Activated T-cell treated with anti-CD3 and anti-CD28 coated beads, Interleukin-2, amount 50 U/mL, for 24 hours (primary cell): ENCODE measurements at places on chromosomes 3 and 15.

DNA sequence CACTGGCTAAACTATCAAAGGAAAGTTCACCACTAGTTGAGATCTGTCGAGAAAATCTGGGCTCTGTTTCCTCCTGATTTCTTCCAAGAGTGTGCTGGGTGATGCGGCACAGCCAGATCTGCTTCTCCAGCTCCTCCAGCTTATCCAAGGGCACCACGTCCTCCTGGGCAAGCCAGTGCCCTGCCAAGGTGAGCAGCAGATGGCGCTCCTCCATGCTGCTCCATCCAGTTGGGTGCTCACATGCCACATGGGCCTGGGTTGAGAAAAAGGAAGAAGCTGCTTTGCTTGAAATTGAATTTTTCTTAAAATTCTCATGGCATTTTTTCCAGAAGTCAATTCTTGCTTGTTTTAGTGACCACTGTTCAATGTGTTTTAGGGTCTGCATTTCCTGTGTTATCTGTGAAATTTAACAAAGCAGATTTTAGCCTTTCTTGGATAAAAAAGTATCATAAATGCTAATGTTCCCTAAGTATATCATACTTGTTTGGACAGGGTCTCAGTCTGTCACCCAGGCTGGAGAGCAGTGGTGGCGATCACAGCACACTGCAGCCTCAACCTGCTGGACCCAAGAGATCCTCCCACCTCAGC lies 47.3 kb downstream of the EIF3J start:
- H3K27ac ChIP-seq: peak overlapping the region; percentile 76
- peak; percentile 68 for DNase-seq
- H3K4me3 ChIP-seq: no peak overlapping the region
- H3K36me3 ChIP-seq: peaks cover 88% of the 10 kb centered on the region
- H3K4me1 ChIP-seq: peaks cover 13% of the 10 kb centered on the region

GRCh38 chr3:45026038-45026437 lies at the start of gene CLEC3B:
CLEC3B (plus strand) TSS chr3:45026303; CDS start chr3:45026363, 60 bp downstream.
- peaks cover 2% of the 10 kb centered on the region for H3K4me1 ChIP-seq
- H3K36me3 ChIP-seq: no peaks in the 10 kb centered on the region
- no peak within 1 kb of the TSS for H3K4me3 ChIP-seq
- no peak within 1 kb of the TSS for H3K27ac ChIP-seq

- H3K27ac ChIP-seq: no peak overlapping the region
- H3K4me1 ChIP-seq: no peaks in the 10 kb centered on the region
- no peak for DNase-seq
- H3K4me3 ChIP-seq: no peak overlapping the region
- H3K36me3 ChIP-seq: peaks cover 47% of the 10 kb centered on the region
Measured at GRCh38 chr3:190642016-190642415, 128.1 kb downstream of the IL1RAP start.

GRCh38 chr3:74080056-74080461 lies 455.3 kb upstream of the PDZRN3 start:
- H3K27ac ChIP-seq: no peak overlapping the region
- DNase-seq: no peak
- no peaks in the 10 kb centered on the region for H3K4me1 ChIP-seq

DNA sequence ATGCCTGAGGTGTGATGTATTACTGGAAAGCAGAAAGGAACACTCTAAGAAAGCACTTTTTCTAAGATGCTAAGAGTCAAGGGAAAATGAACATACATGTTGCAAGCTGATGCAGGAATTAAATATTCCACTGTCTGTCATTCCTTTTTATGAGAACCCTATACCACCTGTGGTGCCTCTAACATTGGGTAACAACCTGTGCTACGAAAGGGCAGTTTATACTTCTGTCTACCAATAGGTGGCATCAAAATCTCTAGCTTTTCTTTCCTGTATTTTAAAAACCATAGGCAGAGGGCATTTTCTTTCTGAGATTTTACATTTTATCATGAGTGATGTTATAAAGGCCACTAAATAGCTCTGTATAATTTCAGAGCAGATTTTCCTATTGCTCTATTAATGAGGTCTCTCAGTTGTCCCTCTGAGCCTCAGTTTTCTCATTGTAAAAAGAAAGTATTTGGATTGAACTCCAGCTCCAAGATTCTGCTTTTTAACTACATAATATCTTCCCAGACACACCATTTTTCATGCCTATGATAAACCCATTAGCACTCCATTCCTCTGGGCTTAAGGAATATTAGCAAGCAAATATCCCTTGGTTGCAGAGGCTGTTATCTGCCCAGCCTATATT lies 3.5 kb upstream of the CPNE4 start:
- no peak overlapping the region for H3K27ac ChIP-seq
- H3K27me3 ChIP-seq: peaks cover 71% of the 10 kb centered on the region
- DNase-seq: no peak
- no peaks in the 10 kb centered on the region for H3K36me3 ChIP-seq

GRCh38 chr15:33008284-33008995 lies 186.1 kb downstream of the FMN1 start:
- peak overlapping the region; percentile 8 for H3K27ac ChIP-seq
- H3K4me1 ChIP-seq: peaks cover 46% of the 10 kb centered on the region

GRCh38 chr3:172461530-172462138 lies 13.4 kb upstream of the GHSR start:
- H3K36me3 ChIP-seq: no peaks in the 10 kb centered on the region
- no peak overlapping the region for H3K27ac ChIP-seq
- no peak overlapping the region for H3K4me3 ChIP-seq
- peaks cover 2% of the 10 kb centered on the region for H3K27me3 ChIP-seq
- no peak for DNase-seq
- no peaks in the 10 kb centered on the region for H3K4me1 ChIP-seq

DNA sequence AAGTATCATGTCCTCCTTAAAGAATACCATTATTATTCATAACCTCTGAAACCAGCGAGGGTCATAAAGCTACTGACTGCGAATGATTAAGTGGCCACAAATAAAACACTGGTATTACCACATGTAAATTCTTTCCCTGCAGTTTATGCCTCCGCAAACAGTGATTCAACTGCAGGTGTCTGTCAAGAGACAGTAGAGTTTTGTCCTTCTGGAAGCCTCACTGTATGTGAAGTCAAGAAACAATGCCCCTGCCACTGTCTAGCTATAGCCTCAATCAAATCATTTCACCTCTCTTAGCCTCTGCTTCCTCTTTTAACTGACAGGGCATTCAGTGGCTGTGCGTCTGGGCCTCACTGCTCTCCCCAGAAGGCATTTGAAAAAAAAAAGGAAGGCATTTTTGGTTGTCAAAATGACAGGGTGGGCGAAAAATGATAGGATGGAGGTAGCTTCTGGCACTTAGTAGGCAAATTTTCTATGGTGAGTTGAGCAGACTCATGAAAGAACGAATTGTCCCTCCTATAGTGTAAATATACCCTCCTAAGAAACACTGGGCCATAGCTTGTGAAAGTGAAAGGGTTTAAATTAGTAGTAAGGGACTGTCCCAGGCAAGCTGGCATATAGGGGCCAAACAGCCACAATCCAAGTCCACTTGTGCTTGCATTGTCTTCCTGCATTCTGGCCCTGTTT lies 66.7 kb downstream of the FILIP1L start:
- H3K27ac ChIP-seq: peak overlapping the region; percentile 48
- peaks cover 5% of the 10 kb centered on the region for H3K36me3 ChIP-seq
- H3K4me1 ChIP-seq: peaks cover 18% of the 10 kb centered on the region
- no peak for DNase-seq
- peak overlapping the region; percentile 5 for H3K4me3 ChIP-seq

- peaks cover 74% of the 10 kb centered on the region for H3K36me3 ChIP-seq
- peak overlapping the region; percentile 97 for H3K27ac ChIP-seq
- peak overlapping the region; percentile 82 for H3K4me3 ChIP-seq
- H3K4me1 ChIP-seq: peaks cover 86% of the 10 kb centered on the region
- no peak for DNase-seq
Measured at GRCh38 chr15:85690561-85691231, 104.0 kb downstream of the KLHL25 start.

DNA sequence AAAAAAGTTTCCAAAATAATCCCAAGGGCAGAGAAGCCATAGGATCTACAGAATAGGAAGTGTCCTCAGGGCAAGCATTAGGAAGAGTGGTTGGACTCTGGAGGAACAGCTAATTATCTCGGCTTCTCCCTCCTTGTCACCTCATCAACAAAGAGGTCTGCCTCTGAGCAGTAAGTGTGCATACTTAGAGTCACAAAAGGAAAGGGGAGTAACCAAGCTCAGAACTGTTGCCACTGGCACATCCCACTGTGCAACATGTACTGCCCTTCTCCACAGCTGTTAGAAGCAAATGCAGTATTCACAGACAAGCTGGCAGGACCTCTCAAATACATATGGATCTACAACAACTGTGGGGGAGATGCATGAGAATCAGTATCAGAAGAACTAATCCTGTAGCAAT lies 31.5 kb downstream of the NGLY1 start:
- H3K27me3 ChIP-seq: no peaks in the 10 kb centered on the region
- no peak for DNase-seq
- peaks cover 85% of the 10 kb centered on the region for H3K36me3 ChIP-seq
- H3K4me3 ChIP-seq: no peak overlapping the region
- no peak overlapping the region for H3K27ac ChIP-seq

GRCh38 chr3:88595026-88595425 lies 445.3 kb downstream of the C3orf38 start:
- H3K4me3 ChIP-seq: no peak overlapping the region
- H3K4me1 ChIP-seq: no peaks in the 10 kb centered on the region
- H3K27me3 ChIP-seq: no peaks in the 10 kb centered on the region
- no peaks in the 10 kb centered on the region for H3K36me3 ChIP-seq
- no peak overlapping the region for H3K27ac ChIP-seq

DNA sequence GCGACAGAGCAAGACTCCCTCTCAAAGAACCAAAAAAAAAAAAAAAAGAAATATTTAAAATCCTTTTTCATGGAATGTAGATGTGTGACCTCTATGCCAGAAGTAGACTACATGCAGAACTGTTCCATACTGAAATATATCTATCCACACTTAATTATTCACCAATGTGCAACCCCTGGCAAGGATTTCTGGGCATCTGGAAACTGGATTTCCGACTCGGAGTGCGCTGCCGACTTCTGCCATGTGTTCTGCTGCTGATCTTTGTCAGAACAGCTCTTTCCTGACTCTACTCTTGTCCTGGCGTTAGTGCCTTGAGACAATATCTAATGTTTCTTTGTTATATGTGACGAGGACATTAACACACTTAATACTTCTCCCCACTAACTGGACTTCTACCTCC lies 11.7 kb downstream of the LIPH start:
- peaks cover 10% of the 10 kb centered on the region for H3K4me1 ChIP-seq

DNA sequence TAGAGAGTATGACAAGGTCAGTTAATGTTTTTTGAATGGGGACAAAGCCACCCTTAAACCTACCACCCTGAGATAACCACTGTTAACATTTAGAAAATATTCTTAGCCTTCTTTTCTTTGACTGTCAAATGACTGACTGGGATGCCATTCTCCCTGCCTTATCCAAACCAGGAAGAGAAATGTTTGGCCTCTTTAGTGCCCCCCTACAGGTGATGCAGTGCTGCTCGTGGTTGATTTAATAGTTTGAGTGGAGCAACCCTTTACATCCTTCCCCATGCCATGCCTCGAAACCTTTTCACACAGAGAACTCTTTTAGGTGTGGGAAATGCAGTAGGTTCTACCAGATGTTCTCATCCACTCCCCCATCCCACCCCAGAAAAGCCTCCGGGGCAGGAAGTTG lies 38.7 kb upstream of the UMPS start:
- peaks cover 4% of the 10 kb centered on the region for H3K4me1 ChIP-seq
- H3K27ac ChIP-seq: no peak overlapping the region
- H3K4me3 ChIP-seq: no peak overlapping the region
- H3K27me3 ChIP-seq: peaks cover 21% of the 10 kb centered on the region
- H3K36me3 ChIP-seq: no peaks in the 10 kb centered on the region

- H3K4me3 ChIP-seq: no peak overlapping the region
- no peaks in the 10 kb centered on the region for H3K4me1 ChIP-seq
- no peak overlapping the region for H3K27ac ChIP-seq
- H3K27me3 ChIP-seq: peaks cover 6% of the 10 kb centered on the region
Measured at GRCh38 chr15:100810831-100811230, 68.8 kb upstream of the ALDH1A3 start.

DNA sequence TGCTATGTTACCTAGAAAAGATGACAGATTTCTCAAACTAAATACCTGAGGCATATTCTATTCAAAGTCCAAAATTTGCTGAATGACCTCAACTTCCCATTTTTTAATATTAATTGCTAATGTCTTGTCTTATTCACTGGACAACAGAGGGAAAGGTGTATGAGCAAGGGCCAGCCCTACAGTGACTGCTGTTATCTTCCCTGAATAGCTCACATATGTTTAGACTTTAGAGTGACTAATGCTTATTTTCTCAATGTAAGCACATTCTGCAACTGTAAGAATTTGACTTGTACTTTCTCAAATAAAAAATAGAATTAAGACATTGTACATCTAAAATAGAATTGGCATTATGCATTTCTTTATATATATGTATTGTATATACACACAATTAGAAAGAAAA lies 26.5 kb upstream of the AADACL2 start:
- DNase-seq: no peak
- H3K27ac ChIP-seq: no peak overlapping the region
- H3K4me3 ChIP-seq: no peak overlapping the region
- no peaks in the 10 kb centered on the region for H3K4me1 ChIP-seq

DNA sequence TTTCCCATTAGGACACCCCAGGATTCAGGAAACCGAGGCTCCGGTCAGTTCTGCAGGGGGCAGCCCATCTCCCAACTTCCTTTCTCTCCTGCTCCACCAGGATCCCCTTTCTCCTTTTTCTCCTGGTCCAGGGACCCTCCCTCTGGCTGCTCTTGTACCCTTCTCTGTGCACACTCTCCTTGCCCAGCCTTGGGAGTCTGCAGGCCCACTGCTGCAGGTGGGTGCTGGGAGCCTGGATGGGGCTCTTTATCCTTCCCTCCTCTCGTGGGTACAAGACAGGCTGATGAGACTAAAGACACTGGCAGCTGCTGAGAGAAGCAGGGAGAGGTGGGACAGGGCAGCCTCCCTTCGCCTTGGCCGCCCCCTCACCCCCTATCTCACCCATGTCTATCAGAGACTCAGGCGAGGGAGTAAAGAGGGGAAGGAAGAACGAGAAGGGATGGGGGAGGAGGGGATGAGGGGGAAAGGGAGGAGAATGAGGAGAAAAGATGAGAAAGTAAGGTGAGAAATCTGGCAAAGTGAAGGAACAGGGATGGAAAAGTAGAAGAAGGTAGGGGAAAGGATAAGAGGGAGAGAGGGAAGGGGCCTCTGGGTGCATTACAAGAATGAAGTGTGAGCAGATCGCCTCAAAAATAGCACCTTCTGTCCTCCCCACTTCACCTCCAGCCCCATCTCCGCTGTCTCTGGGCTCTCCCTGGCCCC lies 45.2 kb downstream of the ITGA11 start:
- no peak overlapping the region for H3K4me3 ChIP-seq
- H3K27ac ChIP-seq: no peak overlapping the region
- H3K36me3 ChIP-seq: no peaks in the 10 kb centered on the region
- H3K27me3 ChIP-seq: peaks cover 16% of the 10 kb centered on the region
- no peak for DNase-seq
- H3K4me1 ChIP-seq: peaks cover 3% of the 10 kb centered on the region

- H3K4me3 ChIP-seq: no peak overlapping the region
- no peaks in the 10 kb centered on the region for H3K27me3 ChIP-seq
- H3K4me1 ChIP-seq: peaks cover 10% of the 10 kb centered on the region
- peaks cover 11% of the 10 kb centered on the region for H3K36me3 ChIP-seq
- peak overlapping the region; percentile 37 for H3K27ac ChIP-seq
Measured at GRCh38 chr3:4629095-4630007, 136.2 kb downstream of the ITPR1 start.
